Naive thymus-derived CD8-positive, alpha-beta T cell (primary cell): ENCODE measurements at places on chromosomes 4 and X.

DNA sequence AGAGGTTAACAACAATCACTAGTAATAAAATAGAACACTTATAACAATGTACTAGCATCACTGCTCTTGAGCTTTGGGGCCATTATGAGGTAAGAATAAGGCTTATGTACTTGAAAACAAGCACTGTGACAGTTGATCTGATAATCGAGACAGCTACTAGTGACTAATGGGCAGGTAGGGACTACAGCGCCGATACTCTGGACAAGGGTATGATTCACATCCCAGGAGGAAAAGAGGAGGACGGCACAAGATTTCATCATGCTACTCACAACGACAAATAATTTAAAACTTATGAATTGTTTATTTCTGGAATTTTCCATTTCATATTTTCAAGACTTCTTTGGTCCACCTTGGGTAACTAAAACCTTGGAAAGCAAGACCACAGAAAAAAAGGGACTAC, 62.3 kb downstream of the FAM184B start:
- no peak for DNase-seq

- DNase-seq, result no peak
Measured at GRCh38 chrX:17814557-17814956, 46.5 kb downstream of the RAI2 start.

DNA sequence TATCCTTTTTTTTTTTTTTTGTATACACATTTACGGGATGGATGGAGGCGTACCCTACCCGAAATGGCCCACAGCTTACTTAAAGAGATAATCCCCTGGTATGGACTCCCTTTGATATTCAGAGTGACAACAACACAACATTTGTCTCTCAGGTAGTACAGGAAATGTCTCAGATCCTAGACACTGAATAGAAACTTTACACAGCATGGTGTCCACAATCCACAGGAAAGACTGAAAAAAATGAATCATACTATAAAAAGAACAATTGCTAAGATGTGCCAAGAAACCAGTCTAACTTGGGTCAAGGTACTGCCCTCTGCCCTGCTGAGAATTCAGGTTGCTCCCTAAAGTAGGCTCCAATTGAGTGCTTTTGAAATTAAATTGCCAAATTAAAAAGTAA, 100.8 kb upstream of the LANCL3 start:
- DNase-seq, result no peak

- DNase-seq, result no peak
Measured at GRCh38 chr4:141810712-141811375, 174.5 kb downstream of the IL15 start.

- DNase-seq, result no peak
Measured at GRCh38 chrX:115624916-115625315, 63.9 kb downstream of the PLS3 start.

- peak; percentile 72 for DNase-seq
Measured at GRCh38 chrX:14032406-14032805, 2.7 kb upstream of the GEMIN8 start.

GRCh38 chr4:39410415-39410814, 3.7 kb downstream of the KLB start:
- no peak for DNase-seq

DNA sequence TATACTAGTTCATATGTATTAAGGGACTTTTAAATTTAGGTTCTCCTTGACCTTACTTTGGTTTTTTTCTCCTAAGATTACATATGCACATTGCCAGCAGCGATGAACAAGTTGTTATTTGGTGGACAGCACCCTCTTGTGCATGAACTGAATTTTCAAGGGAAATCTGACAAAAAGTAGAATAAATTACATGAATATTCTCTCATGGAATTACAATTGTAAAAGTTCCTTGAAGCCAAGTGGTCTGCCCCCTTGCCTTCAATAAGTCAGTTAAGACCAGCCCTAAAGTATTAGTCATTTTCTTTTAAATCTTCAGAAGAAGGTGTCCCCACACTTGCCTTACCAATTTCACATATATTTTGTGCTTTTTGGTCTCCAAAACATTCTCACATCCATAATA, 30.7 kb upstream of the SMARCA5 start:
- no peak for DNase-seq

GRCh38 chrX:129718676-129719075, 20.1 kb upstream of the XPNPEP2 start:
- no peak for DNase-seq

GRCh38 chr4:17526695-17527477, 11.9 kb downstream of the CLRN2 start:
- DNase-seq, result no peak

DNA sequence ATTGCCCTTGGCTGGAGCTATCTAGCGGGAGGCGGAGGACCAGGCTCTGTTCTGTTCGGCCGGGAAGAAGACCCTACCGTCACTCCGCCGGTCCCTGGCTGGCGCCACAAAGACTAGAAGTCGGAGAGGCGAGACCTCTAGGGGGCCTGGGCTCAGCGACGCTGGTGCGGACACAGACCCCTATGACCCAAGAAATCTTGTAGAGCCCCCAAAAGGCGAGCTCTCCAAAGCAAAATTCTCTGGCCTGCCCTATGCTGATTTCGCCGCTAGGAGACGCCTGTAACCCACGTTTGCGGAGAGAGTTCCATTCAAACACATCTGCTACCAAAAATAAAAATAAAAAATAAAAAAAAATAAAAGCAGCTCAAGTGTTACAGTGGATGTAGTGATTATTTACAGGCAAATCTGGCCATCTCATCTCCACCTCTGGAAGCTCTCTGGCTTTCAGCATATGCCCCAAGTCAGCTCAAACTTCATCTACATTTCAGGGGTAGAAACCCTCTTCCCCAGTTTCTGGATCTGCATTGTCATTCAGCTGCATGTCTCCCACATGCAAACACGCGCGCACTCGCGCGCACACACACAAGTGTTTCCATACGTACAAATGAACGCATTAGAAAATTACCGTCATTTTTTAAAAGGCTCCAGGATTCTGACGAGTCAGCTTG, 2.4 kb upstream of the PCDH10 start:
- DNase-seq, result no peak

- no peak for DNase-seq
Measured at GRCh38 chrX:120769576-120770341, 105.9 kb downstream of the CT47B1 start.

GRCh38 chr4:164701665-164702064, 52.3 kb upstream of the SMIM31 start:
- no peak for DNase-seq

DNA sequence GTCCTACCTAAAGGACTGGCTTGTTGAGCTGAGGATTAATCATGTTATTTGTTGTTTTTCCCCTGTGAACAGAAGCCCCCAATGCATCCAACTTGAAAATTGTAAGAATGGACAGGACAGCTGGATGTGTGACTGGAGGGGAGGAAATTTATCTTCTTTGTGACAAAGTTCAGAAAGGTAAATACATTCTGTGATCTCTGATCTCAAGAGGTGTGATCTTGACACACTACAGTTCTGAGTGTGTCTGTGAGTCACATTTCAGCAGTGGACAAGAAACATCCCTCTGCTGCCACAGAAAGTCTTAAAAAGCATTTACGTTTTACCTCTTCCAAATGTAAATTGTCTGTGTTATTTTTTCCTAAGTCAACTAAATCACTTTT, 79.3 kb downstream of the NFKB1 start:
- DNase-seq, result no peak

DNA sequence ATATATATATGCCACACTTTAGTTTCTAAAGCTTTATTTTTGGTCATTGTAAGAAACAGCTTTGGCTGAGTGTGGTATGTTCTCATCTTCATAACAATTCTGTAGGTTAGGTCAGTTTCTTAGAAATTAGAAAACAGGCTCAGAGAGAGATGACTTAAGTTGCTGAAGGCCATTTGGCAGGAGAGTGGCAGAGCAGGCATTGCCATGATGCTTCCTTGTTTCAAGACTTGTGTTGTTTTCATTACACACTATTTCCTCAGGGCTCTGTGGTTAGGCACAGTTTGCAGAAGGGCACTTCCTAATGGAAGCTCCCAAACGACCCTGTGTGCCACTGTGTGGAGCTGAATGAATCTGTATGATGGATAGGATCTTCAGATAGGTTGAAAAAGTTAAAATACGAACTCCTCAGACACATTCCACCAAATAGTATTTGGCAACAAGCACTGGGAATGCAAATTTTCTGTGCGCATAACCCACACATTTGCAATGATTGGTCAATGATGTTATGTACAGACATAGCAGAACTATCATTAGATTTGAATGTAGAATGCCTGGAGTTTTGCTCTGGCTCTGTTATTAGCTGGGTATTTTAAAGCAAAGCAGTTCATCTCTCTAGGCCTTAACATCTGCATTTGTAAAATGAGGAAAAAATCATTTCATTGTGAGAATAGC, 274.3 kb upstream of the HS3ST1 start:
- DNase-seq, result no peak

DNA sequence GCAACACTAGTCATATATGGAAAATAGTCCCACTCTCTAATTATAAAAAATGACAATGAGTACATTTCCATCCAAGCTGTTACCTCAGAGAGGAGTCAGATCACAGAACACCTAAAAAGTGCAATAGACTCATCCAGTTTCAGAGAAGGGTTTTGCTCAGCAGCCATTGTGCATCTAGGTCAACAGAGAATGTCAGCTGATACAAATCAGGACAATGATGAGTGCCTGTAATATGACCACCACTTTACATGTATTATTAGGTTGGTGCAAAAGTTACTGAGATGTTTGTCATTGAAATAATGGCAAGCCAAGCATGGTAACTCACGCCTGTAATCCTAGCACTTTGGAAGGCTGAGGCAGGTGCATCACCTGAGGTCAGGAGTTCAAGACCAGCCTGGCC, 164.1 kb upstream of the TTC29 start:
- DNase-seq, result no peak

- DNase-seq, result no peak
Measured at GRCh38 chr4:15706646-15707362, 3.9 kb downstream of the BST1 start.

DNA sequence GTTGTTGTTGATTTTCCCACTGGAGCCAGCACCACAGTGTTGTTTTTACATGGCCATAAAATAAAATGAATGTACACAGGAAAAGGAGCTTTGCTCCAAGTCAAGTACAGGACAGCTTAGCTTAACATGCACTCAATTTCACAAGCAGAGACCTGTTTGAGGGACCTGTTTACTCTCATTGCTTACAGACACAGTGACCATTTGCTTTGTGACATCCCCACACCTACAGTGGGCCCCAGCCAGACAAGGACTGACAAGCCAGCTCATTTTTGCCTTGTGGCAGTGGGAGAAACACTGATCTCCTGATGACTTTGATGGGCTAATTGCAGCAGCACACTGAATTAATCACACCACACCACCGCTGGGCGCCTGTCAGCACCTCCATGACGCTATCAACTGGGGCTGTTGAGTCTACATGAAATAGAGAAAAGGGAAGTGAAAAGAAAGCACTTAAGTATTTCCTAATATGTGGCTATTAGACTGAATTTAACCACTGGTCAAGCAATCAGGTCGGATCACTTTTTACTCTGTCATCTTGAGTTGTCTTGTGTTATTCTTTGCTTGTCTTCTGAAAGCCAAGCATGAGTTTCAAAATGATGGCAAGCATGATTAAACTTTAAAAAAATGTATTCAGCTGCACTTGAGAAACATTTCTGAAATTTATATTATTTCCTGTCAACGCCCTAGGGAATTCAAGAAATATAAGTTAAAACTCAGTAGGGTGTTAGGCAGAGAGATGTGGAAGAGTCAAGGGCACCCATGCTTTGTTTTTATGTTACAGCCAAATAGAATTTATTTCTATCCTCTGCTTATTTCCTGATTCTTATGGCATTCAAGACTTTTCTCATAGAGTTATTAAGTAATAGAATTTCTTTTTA, 557.7 kb downstream of the RAB28 start:
- DNase-seq, result no peak

DNA sequence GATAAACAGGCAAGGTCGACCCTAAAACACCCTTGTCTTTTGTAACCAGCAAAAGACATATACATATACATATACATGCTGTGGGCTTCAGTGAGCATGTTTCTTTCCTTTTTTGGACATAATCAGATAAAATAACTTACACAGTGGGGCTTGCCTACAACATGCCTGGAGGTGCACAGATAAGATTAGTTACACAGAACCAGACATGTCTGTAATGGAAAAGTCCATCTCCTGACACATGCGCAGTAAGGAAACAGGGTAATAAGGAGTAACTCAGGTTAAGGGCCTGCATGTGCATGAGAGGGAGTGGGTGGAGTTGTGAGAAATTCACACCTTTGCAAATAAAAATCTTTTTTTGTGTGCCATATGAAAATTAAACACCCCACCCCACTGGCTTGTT, 3.4 kb downstream of the UGT2A1 start:
- DNase-seq, result no peak

GRCh38 chrX:127030016-127030748, 210.7 kb downstream of the PRR32 start:
- no peak for DNase-seq

- DNase-seq, result no peak
Measured at GRCh38 chr4:159767406-159767805, 664.5 kb downstream of the RAPGEF2 start.

GRCh38 chr4:5370286-5370685, 319.0 kb downstream of the STK32B start:
- DNase-seq, result no peak
